ENCODE measurements at places on chromosomes 4 and X.

DNA sequence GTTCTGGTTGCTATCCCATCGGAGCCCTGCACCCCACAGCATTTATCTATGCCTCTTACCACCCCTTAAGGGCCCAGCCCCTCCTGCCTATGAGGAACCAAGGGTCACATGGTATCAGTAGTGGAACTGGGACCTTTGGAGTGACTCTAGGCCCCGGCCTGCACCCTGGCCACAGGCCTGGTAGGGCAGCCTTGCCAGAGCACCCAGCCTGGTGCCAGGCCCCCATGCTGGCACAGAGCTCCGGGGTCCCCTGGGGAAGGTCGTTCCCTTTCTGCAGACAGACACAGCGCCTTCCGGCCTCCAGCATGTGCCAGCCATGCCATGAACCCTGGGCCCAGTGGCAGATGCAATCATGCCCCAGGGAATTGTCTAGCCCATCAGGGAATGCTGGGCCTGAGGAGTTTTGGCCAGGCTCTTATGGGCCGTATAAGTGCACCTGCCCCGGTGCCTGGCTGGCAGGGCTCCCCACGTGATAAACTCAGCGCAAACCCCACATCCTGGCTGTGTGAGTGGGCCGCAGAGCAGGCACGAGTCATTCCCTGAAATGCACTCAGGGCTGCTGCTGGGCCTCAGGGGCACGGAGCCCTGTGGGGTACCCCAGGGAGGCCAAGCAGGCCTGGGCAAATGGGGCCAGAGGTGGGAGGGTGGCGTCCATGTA, 19.8 kb upstream of the ADD1 start:
- DNase-seq, result no peak

DNA sequence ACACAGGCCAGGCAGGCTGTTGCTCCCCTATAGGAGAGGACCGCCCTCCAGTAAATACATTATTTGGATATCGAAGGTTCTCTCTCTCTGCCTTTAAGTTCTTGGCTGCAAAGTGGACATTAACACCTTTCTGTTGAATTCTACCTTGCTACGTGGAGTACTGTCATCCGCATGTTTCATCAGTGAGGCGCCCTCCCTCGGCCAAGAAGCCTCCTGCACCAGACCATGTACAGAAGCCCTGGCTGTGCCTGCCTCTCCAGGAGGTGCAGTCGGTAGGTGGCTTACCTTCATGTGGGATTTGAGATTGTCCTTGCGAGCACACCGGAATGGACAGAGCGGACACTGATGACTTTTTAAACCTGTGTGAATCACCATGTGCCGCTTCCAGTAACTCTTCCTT, 46.7 kb downstream of the ZNF827 start:
- DNase-seq, result no peak

GRCh38 chr4:153585026-153585425, 99.1 kb upstream of the TLR2 start:
- DNase-seq, result no peak

GRCh38 chrX:17595456-17596035, 141.7 kb upstream of the SCML1 start:
- DNase-seq, result no peak

- DNase-seq, result no peak
These were observed 24.4 kb downstream of the TNIP3 start for GRCh38 chr4:121139533-121140222.

DNA sequence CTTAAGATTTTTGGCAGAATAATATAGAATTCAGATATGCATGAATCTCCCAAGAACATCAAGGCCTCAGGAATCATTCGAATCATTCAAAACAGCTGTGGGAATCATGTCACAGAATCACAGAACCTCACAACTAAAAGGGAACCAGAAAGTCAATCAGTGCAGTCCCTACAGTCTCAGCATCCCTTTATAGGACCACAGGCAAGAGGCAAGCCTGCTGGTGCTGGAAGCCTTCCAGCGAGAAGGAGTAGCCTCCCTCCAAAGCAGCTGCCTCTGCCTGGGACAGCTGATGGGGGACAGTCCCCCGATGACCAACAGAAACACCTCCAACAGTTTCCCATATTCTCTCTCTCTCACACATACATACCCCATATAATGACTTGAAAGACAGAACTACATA, 20.7 kb downstream of the QDPR start:
- no peak for DNase-seq
